MCF 10A (cell line): ENCODE measurements at places on chromosomes 7 and 10. TPM values are rescaled to one million over a fixed set of nuclear protein-coding genes. Genes with fewer than 3 reads are reported as not detected.

DNA sequence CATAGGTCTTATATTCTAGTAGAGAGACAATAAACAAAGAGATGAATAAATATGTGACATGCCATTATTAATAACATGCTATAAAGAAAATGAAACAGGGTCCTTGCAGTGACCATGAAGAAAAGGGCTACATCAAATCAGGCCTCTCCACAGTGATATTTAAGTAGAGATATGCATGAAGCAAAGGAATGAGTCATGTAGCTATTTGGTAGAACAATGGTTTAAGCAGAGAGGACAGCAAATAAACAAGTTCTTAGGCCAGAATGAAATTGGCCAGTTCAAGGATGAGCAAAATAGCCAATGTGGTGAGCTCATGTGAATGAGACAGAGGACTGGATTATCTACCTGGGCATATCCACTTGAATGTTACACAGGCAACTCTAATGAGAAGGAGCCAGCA lies 172.2 kb upstream of the FERD3L start:
- no peak overlapping the region for H3K4me3 ChIP-seq
- DNase-seq, result peak; percentile 3
- peaks cover 25% of the 10 kb centered on the region for H3K4me1 ChIP-seq
- H3K36me3 ChIP-seq, result no peaks in the 10 kb centered on the region
- no peak overlapping the region for H3K27ac ChIP-seq

Gene VSTM2A
- not detected in 2 replicates for total RNA-seq

Gene CLCN1
- not detected in 2 replicates for total RNA-seq

- no peaks in the 10 kb centered on the region for H3K27me3 ChIP-seq
- H3K4me1 ChIP-seq, result no peaks in the 10 kb centered on the region
- DNase-seq, result no peak
- no peaks in the 10 kb centered on the region for H3K36me3 ChIP-seq
- no peak overlapping the region for H3K27ac ChIP-seq
- H3K4me3 ChIP-seq, result no peak overlapping the region
Measured at GRCh38 chr7:44148166-44148565, 7.0 kb upstream of the MYL7 start.

DNA sequence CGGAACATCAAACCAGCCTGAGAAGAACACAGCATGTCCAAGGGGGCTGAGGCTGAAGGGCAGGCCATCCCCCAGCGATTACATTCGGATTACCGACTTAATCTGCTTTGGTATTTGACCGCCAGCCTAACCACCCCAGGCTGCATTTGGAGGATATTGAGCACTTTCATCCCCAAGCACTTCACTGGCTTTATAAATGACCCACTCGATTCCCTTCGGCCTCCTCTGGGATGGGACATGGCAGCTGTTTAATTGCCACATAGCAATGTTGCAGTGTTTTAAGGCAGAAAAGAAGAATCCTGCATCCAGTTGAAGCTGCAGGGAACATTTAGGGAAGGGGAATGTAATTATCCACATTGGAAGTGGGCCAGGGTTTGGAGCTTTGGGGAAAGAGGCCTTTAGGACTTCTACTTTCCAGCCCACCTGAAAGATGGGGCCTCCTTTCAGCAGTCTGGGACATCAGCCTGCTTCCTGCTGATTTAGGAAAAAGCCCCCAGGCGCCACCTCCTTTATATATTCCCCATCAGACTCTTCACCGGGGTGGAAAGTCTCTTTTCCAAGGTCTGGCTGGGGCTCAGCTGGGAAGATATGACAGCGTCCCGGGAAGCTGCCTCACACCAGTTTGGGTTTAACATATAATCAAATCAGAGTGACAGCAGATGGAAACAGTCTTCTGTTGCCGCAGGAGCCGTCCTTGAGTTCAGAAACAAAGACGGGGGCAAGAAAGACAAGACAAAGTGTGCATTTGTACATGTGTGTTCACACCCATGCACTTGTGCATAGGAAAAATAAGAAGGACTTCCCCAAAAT lies 9.2 kb downstream of the DPCD start:
- no peak for DNase-seq
- peaks cover 10% of the 10 kb centered on the region for H3K36me3 ChIP-seq
- H3K4me3 ChIP-seq, result no peak overlapping the region
- H3K27me3 ChIP-seq, result no peaks in the 10 kb centered on the region
- no peak overlapping the region for H3K27ac ChIP-seq

DNA sequence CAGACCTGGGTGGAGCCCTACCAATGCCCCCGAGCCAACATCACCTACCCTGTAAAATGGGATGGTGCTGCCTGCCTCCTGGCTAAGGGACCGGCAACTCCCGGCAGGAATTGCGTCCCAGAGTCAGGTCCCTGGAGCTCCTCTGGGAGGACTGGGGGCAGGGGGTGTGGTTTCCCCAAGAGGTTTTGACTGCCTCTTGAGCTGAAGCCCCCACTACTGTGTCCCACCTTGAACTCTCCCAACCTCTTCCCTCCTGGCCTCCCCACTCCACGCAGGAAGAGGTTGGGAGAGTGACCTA lies 1.3 kb downstream of the SH2B2 start:
- H3K4me1 ChIP-seq, result peaks cover 12% of the 10 kb centered on the region
- no peak for DNase-seq
- H3K4me3 ChIP-seq, result peak overlapping the region; percentile 68
- no peak overlapping the region for H3K27ac ChIP-seq
- no peaks in the 10 kb centered on the region for H3K27me3 ChIP-seq

DNA sequence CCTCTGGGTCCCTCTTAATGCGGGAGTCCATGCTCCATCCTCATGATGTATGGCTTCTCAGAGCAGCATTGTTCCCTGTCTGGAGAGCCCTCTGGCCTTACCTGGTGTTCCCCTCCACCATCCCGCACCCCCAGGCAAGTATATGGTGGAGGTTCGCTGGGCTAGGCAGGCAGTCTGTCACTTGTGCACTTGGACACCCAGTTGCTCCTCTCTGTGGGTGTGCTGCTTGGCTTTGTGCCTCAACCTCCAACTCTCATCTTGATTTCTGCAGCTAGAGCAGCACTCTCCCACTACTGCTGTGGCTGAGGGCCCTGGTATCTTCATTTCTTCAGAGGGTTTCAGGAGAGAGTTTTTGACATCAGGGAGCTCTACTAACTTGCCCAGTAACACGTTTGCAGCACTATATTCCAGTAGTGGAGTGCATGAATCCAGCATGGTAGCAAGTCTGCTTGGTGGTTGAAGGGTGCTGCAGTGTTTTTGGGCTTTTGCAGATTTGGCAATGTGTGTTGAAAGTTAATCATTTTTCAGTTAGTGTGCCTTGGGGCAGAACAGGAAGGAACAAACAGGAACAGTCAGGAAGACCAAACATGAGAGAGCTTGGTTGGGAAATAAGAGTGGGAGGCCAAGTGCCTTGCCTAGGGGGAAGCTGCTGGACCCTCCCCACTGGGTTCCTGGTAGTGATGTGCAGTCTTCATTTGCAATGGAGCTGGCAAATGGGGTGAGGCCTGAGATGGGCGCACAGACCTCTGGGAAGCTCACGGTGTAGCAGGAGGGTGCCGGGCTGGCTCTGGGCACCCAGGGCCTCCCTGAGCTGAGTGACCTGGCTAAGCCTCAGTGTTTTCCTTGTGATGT lies 37.4 kb downstream of the TSPAN14 start:
- H3K27me3 ChIP-seq, result no peaks in the 10 kb centered on the region
- H3K27ac ChIP-seq, result no peak overlapping the region
- DNase-seq, result peak; percentile 90
- peaks cover 51% of the 10 kb centered on the region for H3K36me3 ChIP-seq
- peaks cover 52% of the 10 kb centered on the region for H3K4me1 ChIP-seq
- H3K4me3 ChIP-seq, result no peak overlapping the region

- no peak overlapping the region for H3K27ac ChIP-seq
- DNase-seq, result no peak
- no peaks in the 10 kb centered on the region for H3K36me3 ChIP-seq
- peaks cover 7% of the 10 kb centered on the region for H3K4me1 ChIP-seq
- H3K4me3 ChIP-seq, result no peak overlapping the region
Measured at GRCh38 chr7:157022681-157023588, 12.5 kb upstream of the MNX1 start.

- H3K27ac ChIP-seq, result no peak overlapping the region
- no peaks in the 10 kb centered on the region for H3K27me3 ChIP-seq
- H3K36me3 ChIP-seq, result peaks cover 27% of the 10 kb centered on the region
- no peak overlapping the region for H3K4me3 ChIP-seq
- no peaks in the 10 kb centered on the region for H3K4me1 ChIP-seq
Measured at GRCh38 chr7:143884969-143885559, 16.9 kb downstream of the TCAF1 start.

DNA sequence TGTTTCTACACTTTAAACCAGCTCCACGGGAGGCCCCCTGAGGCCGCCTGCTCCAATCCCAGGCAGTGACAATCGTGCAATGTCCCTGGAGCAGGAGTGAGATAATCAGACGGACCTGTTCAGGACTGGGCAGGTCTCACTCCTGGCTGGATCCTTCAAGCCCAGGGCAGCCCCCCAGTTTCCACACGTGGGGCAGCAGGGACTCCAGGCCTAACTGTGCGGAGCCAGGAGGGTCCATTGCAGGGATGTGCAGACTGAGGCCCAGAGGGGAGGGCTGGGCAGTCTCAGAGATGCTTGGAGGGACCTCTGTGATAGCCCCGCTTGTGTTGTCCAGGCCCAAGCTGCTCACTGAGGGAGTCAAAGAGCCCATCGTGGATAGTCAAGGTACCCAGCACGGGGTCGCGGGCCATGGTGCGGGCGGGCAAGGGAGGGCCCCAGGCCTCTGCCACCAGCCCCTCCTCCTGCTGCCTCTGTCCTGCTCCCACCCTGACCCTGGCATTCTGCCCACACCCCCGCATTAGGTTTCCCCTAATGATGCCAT lies 110.5 kb upstream of the KCTD7 start:
- no peak overlapping the region for H3K27ac ChIP-seq
- no peaks in the 10 kb centered on the region for H3K4me1 ChIP-seq
- H3K4me3 ChIP-seq, result no peak overlapping the region
- no peak for DNase-seq
- H3K27me3 ChIP-seq, result no peaks in the 10 kb centered on the region
- H3K36me3 ChIP-seq, result peaks cover 13% of the 10 kb centered on the region

- no peaks in the 10 kb centered on the region for H3K36me3 ChIP-seq
- no peak for DNase-seq
- H3K4me1 ChIP-seq, result peaks cover 41% of the 10 kb centered on the region
- no peaks in the 10 kb centered on the region for H3K27me3 ChIP-seq
- peak overlapping the region; percentile 36 for H3K27ac ChIP-seq
- H3K4me3 ChIP-seq, result no peak overlapping the region
Measured at GRCh38 chr10:110852947-110853346, 18.8 kb upstream of the PDCD4 start.

DNA sequence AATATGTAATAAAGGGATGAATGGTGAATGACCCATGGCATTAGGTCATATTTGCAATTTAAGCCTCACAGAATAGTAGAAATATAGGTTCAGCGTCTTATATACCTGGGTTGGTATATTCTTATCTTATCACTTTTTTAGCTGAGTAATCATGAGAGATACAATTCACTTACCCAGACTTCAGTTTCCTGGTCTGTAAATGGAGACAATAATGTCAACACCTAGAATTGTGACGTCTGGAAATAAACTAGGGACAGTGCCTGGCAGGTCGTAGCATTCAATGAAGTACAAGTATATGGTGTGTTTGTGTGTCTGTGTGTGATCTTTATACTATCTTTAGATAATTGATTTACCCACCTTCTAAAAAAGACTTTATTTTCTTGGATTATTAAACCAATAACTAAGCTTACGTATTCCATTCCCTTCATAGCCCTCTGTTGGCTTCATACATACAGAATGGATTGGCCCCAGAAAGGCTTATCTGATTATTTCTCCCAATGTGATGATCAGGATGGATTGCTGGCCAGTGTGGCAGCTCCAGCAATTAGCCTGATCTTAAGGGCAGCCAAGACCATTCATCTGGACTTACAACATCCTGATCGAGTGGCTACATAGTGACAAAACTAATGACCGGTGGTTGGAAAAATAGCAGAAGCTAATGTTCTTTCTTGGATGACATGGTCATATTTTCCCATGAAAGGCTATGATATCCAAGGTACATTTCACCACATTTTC lies 121.2 kb upstream of the NPVF start:
- no peak overlapping the region for H3K27ac ChIP-seq
- no peaks in the 10 kb centered on the region for H3K4me1 ChIP-seq
- no peak overlapping the region for H3K4me3 ChIP-seq
- DNase-seq, result no peak
- peaks cover 71% of the 10 kb centered on the region for H3K27me3 ChIP-seq

DNA sequence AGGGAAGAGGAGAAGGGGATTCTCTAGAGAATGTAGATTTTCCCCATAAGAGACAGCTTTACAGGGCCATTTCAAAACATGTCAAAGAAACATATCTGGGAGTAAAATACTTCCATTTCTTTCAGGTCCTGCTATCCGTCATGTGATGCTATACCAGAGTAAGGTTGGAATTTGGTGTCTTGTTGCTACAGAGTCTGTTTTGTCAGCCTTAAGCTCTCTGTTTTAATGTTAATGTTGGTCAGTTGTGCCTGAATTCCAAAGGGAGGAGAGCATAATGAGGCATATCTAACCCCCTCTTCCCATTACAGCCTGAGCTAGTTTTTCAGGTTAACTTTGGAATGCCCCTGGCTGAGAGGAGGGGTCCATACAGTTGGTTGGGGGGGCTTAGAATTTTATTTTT lies 94.7 kb upstream of the CCDC71L start:
- DNase-seq, result no peak

DNA sequence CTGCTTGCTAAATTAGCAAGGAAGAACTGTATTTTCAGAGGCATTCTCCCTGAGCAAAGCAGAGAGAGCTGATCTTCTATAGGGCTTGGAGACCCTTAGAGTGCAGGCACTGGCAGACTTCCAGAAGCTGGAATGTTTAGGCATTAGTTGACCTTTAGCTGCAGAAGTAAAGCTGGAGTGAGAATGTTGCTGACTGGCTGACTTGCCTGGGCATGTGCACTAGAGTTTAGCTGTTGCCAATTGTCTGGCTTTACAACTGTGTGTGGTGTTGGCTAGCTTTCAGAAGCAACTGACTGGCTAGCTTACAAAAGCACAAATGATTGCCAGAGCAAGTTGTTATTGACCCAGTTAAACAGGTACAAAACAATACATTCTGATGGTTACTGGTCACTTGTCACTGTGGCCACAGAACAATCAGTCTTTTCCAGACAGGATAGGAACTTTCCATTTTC lies 25.1 kb downstream of the FAM13C start:
- H3K4me1 ChIP-seq, result peaks cover 13% of the 10 kb centered on the region
- no peak overlapping the region for H3K4me3 ChIP-seq
- DNase-seq, result peak; percentile 81
- peak overlapping the region; percentile 90 for H3K27ac ChIP-seq
- H3K27me3 ChIP-seq, result no peaks in the 10 kb centered on the region

Gene STEAP1
- 3.1 and 3.2 TPM in 2 replicates for total RNA-seq

DNA sequence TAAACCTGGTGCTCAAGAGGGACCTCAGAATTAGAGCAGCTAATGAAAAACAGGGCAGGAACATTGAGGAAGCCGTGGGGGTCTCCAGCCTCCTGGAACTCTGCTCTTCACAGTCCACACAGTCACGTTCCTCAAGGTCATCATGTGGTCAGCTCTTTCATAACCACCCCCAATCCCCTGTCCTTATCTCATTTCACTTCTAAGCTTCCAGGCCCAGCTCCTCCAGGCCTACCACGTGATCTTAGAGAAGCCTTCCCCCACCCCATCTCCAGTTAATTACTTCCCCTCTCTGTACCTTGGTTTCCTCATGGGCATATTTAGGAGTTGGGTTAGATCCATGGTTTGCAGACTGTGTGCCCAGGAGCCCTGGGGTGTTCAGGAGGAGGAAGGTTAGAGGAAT lies 106.4 kb upstream of the TCF7L2 start:
- H3K27ac ChIP-seq, result no peak overlapping the region
- H3K4me3 ChIP-seq, result no peak overlapping the region
- H3K4me1 ChIP-seq, result no peaks in the 10 kb centered on the region
